Left cardiac atrium (tissue), 4 donors: ENCODE measurements at places on chromosomes 4 and X. TPM values are rescaled to one million over a fixed set of nuclear protein-coding genes. Genes with fewer than 3 reads are reported as not detected.

VEGFD gene
- total RNA-seq = 13.9 TPM

TRIML2 gene
- total RNA-seq = not detected

EPGN gene
- total RNA-seq = 8.5 TPM

LRAT gene
- 0.32 TPM for total RNA-seq

GLRA3 gene
- not detected for total RNA-seq

GAGE1 gene
- total RNA-seq = not detected

ZNF732 gene
- total RNA-seq = not detected

COL25A1 gene
- total RNA-seq = 0.74 TPM

CENPVL1 gene
- total RNA-seq = not detected

DNA sequence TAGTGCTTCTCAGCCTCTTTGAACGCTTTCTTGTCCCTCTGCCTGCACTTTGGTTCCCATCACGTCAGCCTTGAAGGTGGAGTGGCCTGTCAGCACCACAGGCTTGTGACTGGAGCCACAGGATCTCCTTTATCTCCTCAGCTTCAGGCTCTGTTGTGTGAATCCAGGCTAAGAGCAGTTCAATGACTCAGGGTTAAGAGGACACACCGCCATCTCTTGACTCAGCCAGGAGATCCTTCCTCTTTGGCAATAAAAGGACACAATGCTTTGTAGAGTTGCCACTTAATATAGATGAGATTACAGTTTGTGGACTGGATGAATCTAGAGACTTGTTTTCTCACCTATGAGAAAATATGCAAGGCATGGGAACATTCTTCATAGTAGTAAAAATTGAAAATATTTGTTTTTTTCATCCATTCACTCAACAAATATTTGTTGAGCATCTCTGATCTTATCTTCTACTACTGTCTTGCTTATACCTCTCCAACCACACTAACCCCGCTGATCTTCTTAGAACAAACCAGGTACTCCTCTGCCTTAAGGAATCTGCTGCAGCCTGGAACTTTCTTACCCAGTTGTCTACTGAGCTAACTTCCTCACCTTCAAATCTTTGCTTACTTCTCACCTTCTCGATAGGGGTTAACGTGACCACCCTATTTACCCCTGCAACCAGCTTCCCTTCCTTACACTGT, 62.3 kb downstream of the UCHL1 start:
- DNase-seq = peak; percentile 52

GRCh38 chr4:105088110-105088879, 58.4 kb upstream of the TET2 start:
- no peak for DNase-seq

DNA sequence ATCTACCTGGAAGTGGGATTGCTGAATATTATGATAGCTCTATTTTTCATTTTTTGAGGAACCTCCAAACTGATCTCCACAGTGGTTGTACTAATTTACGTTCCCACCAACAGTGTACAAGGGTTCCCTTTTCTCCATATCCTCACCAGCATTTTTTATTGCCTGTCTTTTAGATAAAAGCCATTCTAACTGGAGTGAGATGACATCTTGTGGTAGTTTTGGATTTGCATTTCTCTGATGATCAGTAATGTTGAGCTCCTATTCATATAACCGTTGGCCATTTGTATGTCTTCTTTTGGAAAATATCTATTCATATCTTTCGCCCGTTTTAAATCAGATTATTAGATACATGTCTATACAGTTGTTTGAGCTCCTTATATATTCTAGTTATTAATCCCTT, 101.8 kb downstream of the RASGEF1B start:
- no peak for DNase-seq

DNA sequence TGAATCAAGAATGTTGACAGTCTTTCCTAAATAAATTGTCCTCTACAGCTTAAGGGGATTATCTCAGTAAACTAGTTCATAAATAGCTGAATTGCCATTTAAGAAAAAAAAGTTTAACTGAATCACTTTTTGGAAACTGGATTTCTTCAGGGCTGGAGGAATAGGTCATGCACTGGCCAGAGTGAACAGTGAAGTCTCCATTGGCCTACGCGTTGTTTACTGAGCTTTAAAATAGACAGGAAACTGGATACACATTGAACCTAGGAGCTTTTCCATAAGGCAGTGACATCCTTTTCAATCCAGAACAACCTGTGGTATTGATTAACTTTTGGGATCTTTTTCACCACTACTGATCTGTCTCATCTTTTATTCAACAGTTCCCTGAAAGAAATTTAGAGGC, 58.0 kb downstream of the COL4A6 start:
- no peak for DNase-seq

DNA sequence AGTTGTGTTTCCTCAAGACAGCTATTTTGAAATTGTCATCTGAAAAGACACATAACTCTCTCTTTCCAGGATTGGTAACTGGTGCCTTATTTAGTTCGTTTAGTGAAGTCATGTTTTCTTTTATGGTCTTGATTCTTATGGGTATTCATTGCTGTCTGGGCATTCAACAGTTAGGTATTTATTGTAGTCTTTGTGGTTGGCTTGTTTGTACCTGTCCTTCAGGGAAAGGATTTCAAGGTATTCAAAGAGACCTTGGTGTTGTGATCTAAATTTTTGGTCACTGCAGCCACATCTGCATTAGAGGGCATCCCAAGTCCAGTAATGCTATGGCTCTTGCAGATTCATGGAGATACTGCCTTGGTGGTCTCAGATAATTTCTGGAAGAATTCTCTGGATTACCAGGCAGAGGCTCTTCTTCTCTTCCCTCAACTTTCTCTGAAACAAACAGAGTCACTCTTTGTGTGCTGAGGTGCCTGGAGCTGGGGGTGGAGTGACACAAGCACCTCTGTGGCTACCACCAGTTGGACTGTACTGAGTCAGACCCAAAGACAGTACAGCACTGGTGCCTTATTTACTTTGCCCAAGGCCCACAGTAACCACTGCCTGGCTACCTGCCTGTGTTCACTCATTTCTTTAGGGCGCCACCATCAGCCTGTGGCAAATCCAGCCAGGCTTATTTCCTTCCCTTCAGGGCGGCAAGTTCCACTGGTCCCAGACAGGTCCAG, 620.4 kb downstream of the KCNIP4 start:
- no peak for DNase-seq

- DNase-seq = no peak
Measured at GRCh38 chr4:41219421-41219950, 5.1 kb upstream of the APBB2 start.

GRCh38 chrX:115363372-115363771, 73.9 kb downstream of the LUZP4 start:
- DNase-seq = no peak

DNA sequence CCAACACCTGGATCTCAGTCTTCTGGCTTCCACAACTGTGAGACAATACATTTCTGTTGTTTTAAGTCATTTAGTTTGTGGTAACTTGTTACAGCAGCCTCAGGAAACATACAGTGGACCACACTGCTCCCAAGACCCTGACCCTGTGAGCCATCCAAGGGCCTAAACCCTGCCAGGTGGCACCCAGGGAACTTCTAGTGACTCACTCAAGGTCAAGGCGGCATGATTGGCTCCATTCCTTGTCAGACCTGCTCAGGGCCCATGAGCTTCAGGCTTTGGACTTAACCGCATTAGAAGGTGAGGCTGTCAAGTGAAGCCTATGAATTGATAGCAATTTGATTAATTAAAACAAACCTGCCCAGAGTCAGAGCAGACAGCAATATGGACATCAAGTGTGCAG, 165.7 kb upstream of the MAMLD1 start:
- DNase-seq = no peak

GRCh38 chr4:139278912-139279759, 889 bp downstream of the MGARP start:
- no peak for DNase-seq

- peak; percentile 49 for DNase-seq
Measured at GRCh38 chrX:15744181-15744867, 6.3 kb downstream of the CA5B start.

GRCh38 chr4:82519776-82520175, 42.0 kb downstream of the TMEM150C start:
- DNase-seq = no peak

DNA sequence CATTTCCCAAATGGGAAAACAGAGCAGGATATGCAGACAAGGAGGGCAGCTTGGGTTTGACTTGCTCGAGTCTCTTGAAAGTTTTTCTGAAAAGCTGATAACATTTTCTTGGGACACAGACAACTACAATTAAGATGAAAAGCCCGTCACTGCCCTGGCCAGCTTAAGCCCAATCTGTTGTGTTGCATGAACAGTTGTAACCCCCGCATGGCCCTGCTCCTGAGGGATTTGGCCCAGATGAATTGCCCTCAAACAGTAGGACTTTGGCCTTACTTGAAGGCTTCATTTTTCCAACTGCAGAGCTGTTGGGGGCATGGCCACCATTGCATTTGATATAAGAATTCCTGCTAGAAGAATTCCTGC, 40.5 kb upstream of the MGST2 start:
- DNase-seq = no peak

DNA sequence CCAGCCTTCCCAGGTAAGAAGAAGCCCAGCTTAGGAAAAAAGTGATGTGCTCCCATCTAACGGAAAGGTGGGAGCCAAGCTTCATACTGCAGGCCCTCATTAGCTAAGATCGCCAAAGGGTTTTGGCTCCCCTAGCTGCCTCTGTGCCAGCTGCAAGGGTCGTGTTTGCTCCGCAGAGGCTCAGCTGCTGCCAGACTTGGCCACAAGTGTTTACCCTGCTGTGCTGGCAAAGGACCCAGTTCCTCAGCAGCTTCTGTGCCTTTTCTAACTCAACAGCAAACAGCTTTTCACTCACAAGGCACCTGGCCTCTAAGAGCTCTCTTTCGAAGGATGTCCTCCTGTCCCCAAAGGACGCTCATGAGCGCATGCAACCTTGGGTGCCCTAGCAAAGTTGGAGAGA, 12.2 kb upstream of the VMA21 start:
- no peak for DNase-seq

DNA sequence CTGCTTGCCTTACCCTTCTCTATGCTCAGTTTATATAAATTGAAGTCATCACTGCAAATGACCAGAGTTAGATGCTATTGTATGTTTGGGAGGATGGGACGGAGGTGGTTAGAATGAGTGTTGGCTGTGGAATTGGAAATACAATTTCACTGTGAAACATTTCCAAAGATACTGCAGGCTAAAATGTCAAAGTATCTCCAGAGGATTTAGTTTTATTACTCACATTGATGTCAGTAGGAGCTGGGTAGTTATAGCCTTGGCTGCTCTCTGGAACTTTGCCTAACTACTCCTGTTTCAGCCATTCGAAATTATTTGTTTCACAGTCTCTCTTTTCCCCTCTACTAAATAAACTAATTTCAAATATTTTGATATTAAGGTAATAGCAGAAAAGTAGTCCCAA, 92.6 kb upstream of the PPP3CA start:
- DNase-seq = no peak

- no peak for DNase-seq
Measured at GRCh38 chr4:119080721-119081541, 54.7 kb upstream of the MYOZ2 start.

GRCh38 chrX:21741869-21742701, 15.8 kb downstream of the SMPX start:
- DNase-seq = no peak

GRCh38 chrX:153821066-153821465, 9.3 kb downstream of the PDZD4 start:
- no peak for DNase-seq

DNA sequence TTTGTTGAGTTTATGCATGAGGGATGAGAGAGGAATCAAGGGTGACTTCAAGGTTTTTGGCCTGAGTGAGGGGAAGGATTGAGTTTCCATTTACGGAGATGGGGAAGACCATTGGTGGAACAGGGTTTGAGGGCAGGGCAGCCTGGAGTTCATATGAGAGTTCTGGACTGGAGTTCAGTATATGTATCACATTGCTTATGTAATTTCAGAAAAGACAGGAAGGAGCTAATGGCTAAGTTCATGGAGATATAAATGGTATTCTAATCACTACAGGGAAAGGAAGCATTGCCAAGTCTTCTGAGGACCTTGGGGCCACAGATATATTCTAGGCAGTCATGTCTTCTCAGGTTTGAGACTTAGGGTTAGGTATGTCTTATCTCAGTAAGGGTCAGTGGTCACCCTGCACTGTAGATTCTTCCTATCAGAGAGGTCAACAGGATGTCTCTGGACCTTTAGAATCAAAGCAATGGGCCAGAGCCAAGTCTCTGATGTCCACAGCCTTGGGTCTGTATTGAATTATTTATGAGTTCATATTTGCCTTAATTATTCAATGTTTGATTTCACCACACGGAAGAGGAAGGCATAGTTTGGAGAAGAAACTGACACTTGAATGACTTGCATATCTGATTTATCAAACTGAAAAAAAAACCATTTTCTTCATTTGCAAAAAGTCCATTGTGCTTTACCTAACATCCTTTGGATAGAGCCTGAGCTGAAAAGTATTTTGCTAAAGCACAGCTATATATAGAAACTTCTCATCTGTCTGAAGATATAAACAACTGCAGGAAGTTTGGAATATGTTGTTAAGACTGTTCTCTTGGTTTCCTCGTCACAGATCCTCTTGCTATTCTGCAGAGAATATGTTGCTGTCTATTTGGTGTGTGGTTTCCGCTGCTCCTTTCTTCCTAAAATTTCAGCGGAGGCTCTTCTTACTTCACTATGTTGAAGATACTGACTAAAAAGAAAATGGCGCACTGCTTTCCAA, 139.5 kb downstream of the PDGFRA start:
- no peak for DNase-seq

- DNase-seq = no peak
Measured at GRCh38 chrX:47797084-47797483, 39.6 kb upstream of the ZNF81 start.

- no peak for DNase-seq
Measured at GRCh38 chrX:45771114-45771513, 570.4 kb upstream of the DIPK2B start.

- no peak for DNase-seq
Measured at GRCh38 chr4:143375326-143376073, 38.8 kb downstream of the GAB1 start.

DNA sequence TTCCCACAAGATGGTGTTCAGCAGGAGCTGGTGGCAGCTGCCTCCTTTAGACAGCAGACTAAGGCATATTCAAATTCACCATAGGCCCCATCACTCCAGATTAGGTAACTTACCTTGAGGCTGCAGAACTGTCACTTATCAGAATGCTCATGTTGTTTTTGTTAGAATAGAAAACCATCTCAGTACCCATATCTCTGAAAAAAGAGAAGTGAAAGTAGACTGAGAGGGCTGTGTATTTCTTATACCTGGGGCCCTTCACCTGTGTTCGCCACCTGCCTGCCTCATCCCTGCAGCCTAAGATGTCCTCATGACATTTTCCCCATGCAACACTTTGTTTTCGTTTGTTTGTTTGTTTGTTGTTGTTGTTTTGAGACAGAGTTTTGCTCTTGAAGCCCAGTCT, 32.9 kb upstream of the SPRY1 start:
- DNase-seq = no peak

GRCh38 chrX:55867181-55867651, 149.7 kb downstream of the RRAGB start:
- DNase-seq = no peak

GRCh38 chrX:119871245-119871598, 311 bp downstream of the RNF113A start:
- DNase-seq = no peak

- DNase-seq = peak; percentile 55
Measured at GRCh38 chr4:25767877-25768725, 94.7 kb downstream of the SEL1L3 start.

GRCh38 chrX:131741103-131741581, 197.3 kb downstream of the OR13H1 start:
- DNase-seq = peak; percentile 84
